ENCODE measurements at places on chromosomes 13 and 19.

DNA sequence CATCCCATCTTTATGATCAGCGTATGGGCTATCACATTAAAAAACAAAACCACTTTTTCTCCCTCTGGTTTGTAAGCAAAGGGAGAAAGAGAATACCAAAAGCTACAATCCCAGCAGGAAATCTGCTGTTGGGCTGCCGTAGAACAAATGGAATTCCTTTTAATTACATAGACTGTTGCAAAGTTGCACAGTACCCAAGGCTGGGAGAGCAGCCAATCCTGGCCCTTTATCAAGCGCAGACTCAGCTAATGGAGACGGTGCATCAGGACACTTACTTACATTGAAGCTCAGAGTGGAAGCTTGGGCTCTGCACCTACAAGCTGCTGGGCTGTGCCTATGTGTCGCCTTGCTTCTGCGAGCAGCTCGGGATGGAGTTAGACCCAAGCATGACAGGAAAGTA, 15.2 kb downstream of the CCNA1 start:
- DNase-seq: no peak

DNA sequence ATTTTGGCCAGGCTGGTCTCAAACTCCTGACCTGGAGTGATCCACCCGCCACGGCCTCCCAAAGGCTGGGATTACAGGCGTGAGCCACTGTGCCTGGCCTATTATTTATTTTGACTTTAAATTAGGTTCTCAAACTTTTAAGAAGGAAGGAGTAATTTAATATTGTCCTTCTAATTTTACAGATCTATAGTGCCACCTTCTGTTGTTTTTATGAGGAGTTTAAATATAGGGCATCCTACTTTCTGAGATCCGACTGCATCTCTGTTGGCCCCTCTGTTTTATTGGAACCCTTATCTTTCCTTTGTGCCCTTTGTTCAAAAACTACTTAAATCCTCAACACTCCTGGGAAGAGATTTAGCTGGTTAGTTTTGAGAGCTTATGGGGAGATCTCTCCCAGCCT, 25.4 kb upstream of the ZMYM5 start:
- DNase-seq: no peak

GRCh38 chr19:13072188-13072908, 30.3 kb downstream of the LYL1 start:
- DNase-seq: no peak

DNA sequence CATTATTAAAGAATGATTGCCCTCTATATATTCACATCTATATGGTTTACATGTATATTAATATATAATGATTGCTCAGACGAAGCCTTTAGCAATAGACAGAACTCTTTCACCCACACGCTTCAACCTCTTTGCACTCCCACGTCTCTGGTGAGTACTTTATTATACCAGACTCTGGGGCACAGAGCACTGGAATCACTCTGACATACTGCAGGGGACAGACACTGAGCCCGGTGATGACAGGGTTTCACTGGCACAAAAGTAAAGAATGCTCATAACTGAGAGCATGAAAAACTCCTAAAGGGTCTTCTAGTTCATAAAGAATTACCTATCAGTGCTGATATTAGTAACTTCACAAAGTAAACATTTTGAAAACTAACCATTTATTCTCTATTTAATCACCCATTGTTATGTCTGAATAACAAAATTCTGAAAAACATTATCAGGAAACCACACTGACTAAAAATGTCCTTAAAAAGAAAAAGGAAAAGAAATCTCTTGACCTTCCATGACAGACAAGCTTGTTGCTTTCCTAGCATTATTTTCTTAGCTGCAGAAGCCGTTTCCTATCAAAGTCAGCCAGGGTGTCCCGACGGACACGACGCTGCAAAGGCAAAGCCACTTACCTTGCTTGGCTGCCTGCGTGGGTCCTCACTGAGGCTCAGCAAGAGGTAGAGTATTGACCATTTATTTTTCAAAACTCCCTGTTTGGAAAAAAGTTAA, 29.1 kb downstream of the TUBGCP3 start:
- no peak for DNase-seq

- peak; percentile 44 for DNase-seq
Observed at GRCh38 chr13:81872581-81872980, 1531.7 kb upstream of the SPRY2 start.

GRCh38 chr13:73542446-73542845, 483.6 kb downstream of the KLF5 start:
- DNase-seq: no peak

DNA sequence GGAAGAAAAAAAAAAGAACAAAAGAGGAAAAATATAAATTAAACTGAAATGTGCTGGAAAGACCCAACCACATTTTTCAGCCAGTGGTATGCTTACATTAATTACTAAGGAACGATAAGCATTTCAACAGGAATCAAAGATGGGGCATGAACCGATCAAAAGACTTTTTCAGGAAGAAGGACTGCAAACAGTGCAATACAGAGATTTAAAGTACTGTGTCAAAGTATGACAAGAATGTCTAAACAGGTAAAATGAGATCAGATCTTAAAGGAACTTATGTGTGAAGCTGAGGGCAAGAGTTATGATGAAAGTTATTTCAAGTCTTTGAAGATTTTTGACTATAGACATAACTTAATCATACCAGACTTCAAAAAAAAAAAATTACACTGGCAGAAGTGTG, 1761.8 kb downstream of the SLITRK5 start:
- no peak for DNase-seq

DNA sequence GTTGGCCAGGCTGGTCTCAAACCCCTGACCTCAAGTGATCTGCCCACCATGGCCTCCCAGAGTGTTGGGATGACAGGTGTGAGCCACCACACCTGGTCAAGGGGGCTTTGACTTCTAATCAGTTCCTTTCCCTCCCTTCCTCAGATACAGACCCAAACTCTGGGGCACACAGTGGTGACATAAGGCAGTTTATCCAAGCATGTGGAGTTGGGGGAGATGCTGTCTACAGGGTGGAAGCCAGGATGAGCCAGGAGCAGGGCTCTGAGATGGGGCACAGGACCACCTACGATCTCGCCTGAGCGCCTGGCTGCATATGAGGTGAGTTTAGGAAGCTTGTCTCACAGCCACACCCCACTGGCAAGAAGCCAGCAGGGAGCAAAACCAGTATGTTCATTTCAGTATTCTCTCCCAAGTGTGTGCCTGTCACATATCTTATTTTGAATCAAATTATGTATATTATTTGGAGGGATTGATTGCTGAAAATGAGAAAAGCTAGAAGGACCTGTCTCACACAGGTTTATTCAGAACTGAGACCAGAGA, 67.7 kb downstream of the KCTD15 start:
- DNase-seq: no peak

GRCh38 chr19:34088292-34088691, 84.0 kb upstream of the LSM14A start:
- no peak for DNase-seq

- peak; percentile 79 for DNase-seq
Observed at GRCh38 chr19:49506575-49507105, 5.8 kb upstream of the FCGRT start.

DNA sequence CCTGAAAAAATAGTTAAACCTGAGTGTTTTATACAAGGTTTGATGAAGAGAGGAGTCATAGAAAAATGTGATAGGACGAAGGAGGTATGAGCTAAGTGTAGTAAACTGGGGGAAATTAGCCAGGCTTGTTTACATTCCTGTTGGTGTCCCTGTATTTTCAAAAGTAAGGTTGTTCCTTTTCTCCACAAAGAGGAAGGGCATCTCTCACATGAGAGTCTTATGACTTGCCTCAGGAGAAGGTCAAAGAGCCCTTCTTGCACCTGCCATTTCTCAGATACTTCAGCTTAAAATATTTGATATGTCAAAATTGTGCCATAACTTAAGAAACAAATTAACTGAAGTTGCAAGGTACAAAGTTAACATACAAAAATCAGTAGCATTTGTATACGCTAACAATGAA, 3.6 kb upstream of the N4BP2L2 start:
- no peak for DNase-seq

GRCh38 chr19:2488942-2489731, 13.2 kb downstream of the GADD45B start:
- DNase-seq: no peak

GRCh38 chr13:95955255-95955654, 97.9 kb downstream of the UGGT2 start:
- DNase-seq: no peak

DNA sequence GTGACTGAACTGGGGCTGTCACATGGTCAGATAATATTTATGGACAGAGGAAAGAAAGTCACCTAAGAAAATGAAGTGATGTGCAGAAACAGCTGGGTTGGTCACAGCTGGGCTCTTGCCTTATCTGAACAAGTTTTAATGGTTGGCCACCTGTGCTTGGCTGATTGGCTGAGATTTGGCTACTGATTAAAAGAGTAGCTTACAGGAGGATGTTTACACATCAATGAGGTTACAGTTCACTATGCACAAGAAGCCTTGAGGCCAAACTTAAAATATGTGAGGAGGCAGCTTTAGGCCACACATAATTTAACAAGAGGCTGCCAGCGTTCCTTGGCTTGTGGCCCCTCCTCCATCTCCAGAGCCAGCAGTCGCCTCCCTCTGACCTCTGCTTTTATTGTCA, 99.2 kb upstream of the C1QTNF9B start:
- no peak for DNase-seq

DNA sequence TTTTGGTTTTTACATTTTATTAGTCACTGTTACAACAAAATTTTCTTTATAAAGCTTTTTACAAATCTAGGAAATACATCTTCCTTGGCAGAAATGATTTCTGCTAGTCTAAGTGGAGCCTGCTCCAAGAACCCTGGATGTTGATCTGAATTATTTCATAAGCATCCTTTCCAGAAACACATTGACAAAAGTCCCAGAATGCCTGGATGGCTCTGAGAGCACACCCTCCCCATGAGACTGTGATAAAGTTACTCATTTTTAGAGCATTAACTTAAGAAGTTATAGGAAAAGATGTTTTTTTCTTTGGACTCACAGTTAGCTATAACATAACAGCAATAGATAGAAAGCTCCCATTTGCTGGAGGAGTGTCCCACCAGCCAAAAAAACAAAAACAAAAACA, 559.6 kb upstream of the SPRY2 start:
- DNase-seq: no peak

All from HEK293T (cell line).